ENCODE measurements at places on chromosomes 5 and 9. TPM values are rescaled to one million over a fixed set of nuclear protein-coding genes. Genes with fewer than 3 reads are reported as not detected.

GRCh38 chr5:109753279-109753678, 63.6 kb downstream of the MAN2A1 start:
- no peaks in the 10 kb centered on the region for H3K27me3 ChIP-seq
- no peak overlapping the region for H3K27ac ChIP-seq
- no peak overlapping the region for H3K4me3 ChIP-seq
- DNase-seq, result no peak

- no peak for DNase-seq
- H3K4me3 ChIP-seq, result no peak overlapping the region
- H3K27me3 ChIP-seq, result no peaks in the 10 kb centered on the region
- no peaks in the 10 kb centered on the region for H3K36me3 ChIP-seq
- no peaks in the 10 kb centered on the region for H3K4me1 ChIP-seq
Measured at GRCh38 chr5:56520986-56521730, 288.0 kb upstream of the ANKRD55 start.

Gene STPG3
- not detected for polyA plus RNA-seq

GRCh38 chr5:96687080-96687479, 24.9 kb downstream of the CAST start:
- H3K27me3 ChIP-seq, result no peaks in the 10 kb centered on the region
- H3K27ac ChIP-seq, result no peak overlapping the region
- DNase-seq, result no peak
- H3K36me3 ChIP-seq, result no peaks in the 10 kb centered on the region

Gene CCNJL
- polyA plus RNA-seq, result 44.7 TPM

Gene BAAT
- polyA plus RNA-seq, result 0.09 TPM

Data from H1 (cell line).